ENCODE measurements at places on chromosomes 7 and 10.

- DNase-seq: peak; percentile 84
These were observed 255.1 kb upstream of the MKLN1 start for GRCh38 chr7:131072505-131073091.

DNA sequence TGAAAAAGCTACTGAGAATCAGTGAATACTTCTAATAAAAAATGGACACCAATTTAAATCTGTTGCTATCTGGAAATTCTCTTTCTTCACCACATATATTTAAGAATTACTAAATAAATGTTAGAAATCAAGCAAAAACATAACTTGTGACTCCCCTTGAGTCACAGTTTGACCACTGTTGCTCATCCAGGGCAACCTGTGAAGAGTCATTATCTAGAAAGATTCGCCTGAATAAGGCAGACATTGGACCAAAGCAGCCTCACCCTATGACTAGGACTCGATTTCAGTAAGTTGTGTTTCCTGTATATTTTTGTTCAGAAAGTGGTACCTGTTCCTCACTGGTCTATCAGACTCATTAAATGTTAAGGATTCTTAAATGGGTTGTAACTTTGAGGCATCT lies 572.4 kb downstream of the ATRNL1 start:
- no peak for DNase-seq

GRCh38 chr10:98309366-98310355 lies 41.7 kb upstream of the LOXL4 start:
- peak; percentile 81 for DNase-seq

- DNase-seq: no peak
These were observed 190.3 kb upstream of the ETV1 start for GRCh38 chr7:14179781-14180180.

DNA sequence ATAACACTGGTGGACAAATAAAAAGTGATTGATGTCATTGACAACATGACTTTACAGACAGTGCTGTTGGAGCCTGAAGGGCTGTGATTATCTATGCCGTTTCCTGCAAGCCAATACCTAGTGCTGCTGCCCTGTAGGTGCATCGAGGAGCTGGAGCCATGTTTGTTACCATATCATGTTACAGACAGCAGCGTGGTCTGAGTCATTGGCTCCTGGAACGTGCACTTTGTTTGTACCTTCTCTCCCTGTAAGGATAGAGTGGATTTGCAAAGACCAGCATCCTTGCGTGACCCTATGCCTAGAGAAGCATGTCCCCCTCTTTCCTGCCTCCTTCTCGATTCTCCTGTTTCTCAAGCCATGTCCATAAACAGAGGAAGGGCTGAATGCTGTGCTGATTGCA lies 597.2 kb downstream of the TYW1 start:
- no peak for DNase-seq

DNA sequence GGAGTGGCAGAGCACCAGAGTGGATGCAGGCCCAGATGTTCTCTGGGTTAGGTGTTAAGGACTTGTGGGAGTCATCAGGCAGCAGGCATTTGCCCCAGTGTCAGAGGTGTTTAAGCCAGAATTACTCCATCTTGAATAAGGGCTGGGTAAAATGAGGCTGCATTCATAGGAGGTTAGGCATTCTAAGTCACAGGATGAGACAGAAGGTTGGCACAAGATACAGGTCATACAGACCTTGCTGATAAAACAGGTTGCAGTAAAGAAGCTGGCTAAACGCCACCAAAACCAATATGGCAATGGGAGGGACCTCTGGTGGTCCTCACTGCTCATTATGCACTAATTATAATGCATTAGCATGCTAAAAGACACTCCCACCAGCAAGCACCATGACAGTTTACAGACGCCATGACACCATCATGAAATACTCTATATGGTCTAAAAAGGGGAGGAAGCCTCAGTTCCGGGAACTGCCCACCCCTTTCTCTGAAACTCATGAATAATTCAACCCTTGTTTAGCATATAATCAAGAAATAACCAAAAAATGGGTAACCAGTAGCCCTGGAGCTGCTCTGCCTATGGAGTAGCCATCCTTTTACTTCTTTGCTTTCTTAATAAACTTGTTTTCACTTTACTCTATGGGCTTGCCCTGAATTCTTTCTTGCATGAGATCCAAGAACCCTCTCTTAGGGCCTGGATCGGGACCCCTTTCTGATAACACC lies 882 bp upstream of the LRRC61 start:
- peak; percentile 73 for DNase-seq

- DNase-seq: no peak
These were observed 9.8 kb upstream of the RALA start for GRCh38 chr7:39613577-39613976.

- DNase-seq: no peak
These were observed 611.8 kb downstream of the LRMDA start for GRCh38 chr10:76043261-76043660.

GRCh38 chr10:93954726-93955363 lies 38.9 kb upstream of the PLCE1 start:
- peak; percentile 5 for DNase-seq

DNA sequence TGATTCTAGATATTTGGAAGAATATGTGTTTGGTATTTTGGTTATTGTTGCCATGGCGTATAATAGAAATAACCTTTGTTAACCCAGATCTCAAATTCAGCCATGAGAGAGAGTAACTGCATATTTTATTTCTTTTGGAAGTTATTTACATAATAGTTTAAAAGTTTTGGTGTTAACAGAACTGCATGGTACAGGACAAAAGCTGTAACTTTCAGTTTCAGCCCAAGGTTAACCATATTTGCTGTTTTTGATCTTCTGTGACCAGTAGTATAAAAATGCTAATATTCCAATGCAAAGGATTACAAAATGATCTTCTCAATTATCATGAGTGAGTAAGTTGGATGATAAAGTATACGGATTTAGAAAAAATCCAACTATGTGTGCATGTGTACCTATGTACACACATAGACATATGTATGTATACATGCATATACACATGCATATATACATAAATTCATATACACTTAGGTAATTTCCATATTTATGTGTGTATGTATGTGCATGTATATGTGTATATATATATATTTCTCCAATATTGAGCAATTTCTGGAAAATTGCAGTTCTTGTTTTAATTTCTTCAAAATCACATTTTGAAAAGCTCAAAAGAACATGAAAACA lies 38.0 kb upstream of the PIP4K2A start:
- DNase-seq: no peak

DNA sequence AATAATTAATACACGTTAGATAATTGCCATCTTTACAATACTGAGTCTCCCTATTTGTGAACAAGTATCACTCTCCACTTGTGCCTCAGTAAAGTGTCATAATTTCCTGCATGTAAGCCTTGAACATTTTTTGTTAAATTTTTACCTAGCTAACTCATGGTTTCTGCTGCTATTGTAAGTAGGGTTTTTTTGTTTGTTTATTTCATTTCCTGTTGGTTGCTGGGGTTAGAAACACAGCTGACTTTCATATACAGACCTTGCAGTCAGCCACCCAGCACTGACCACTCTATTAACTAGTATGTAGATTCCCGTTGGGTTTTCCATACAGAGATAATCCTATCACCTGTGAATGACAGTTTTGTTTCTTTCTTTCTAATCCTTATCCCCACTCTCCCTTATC lies 133.3 kb downstream of the MPP7 start:
- DNase-seq: no peak

Data from ACHN (cell line).